ENCODE measurements at places on chromosomes 1 and 21.

GRCh38 chr1:183885142-183885735 lies 80.3 kb downstream of the RGL1 start:
- DNase-seq, result no peak

GRCh38 chr1:230648114-230648513 lies 5.8 kb downstream of the COG2 start:
- no peak for DNase-seq

- no peak for DNase-seq
These were observed 39.7 kb upstream of the SLC2A1 start for GRCh38 chr1:42998386-42998785.

GRCh38 chr1:160868141-160868540 lies 5.5 kb upstream of the CD244 start:
- DNase-seq, result no peak

GRCh38 chr1:64019818-64020217 lies 183.6 kb upstream of the UBE2U start:
- DNase-seq, result no peak

GRCh38 chr1:100775483-100775882 lies 55.9 kb downstream of the VCAM1 start:
- no peak for DNase-seq

- DNase-seq, result no peak
These were observed 49.6 kb upstream of the KDM4A start for GRCh38 chr1:43600033-43601020.

DNA sequence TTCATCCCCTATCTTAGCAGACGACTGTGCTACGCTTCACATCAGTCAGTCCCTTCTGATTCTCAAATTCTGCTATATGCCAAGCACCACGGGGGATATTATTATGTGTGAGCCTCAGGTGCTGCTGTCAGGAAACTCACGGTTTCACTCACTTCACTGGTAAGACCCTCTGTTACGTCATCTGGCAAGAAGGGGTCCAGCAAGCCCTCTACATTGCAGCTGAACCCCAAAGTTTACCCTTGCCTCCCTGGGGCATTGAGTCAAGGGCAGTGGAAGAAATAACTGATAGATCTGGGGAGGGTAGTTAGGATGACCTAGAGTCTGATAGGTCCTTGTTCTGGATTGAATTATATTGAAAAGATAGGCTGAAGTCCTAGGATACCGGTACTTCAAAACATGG lies 237.4 kb downstream of the RRAGC start:
- DNase-seq, result no peak

DNA sequence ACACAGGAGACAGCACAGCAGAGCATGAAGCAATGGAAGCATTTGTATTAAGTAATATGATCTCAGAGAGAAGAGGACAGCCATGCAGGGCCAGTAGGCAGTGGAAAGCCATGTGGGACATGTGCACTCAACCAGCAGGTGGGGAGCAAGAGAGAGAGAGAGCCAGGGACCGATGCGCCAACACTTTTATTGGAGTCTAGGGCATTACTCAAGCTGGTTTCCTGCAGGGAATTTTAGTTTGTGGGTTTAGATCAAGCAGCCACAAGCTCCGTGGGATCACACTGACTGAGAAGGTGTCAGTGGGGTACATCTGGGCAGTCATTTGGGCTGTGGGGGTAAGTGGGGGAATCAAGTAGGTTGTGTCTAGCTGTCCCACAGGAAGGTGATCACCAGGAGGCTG lies 137.1 kb downstream of the PCBP3 start:
- no peak for DNase-seq

DNA sequence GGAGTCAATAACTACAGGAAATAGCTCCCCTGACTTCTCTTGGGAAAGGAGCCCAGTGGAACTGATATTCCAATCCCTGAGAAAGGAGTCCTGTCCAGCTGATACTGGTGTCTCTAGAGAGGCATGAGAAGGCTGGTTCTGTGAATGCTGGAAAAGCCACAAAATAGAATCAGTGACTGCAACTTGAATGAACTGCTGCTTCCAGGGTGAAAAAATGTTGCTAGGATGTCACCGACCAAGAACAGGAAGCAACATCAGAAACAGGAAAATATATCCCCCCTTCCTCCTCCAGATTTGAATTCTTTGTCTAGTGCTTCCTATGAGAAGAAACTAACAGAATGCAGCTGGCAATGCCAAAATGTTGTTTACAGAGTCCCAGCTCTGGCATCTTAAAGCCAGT lies 269.3 kb upstream of the LYPLAL1 start:
- DNase-seq, result no peak

GRCh38 chr1:169113613-169114119 lies 7.2 kb downstream of the ATP1B1 start:
- DNase-seq, result no peak

GRCh38 chr1:87956750-87957149 lies 628.1 kb downstream of the LMO4 start:
- no peak for DNase-seq

DNA sequence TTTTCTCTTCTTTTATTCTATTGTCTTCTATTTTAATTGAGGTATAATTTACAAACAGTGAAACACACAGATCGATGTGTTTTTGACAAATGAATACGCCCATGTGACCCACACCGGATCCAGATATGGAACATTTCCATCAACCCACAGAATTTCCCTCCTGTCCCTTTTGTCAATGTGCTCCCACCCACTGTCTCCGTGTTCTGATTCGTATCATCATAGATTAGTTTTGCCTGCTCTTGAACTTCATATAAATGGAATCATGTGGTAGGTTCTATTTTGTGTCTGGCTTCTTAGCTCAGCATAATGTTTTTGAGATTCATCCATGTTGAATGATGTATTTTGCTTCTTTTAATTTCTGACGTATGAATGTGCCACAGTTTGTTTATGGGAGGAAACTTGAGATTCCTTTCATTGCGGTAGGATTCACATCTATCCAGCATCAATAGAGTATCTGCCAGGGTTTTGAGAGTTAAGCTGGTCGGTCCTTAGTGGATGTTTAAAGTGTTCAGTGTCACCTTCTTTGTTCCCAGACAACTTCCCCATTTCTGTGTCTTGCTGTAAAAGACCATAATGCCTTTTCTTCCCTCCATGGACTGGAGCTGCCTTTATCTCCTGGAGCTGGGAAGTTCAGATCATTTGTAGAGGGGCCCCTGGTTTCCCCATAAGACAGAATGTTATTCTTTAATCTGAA lies 14.7 kb downstream of the NAV1 start:
- DNase-seq, result no peak

GRCh38 chr1:39922251-39922688 lies 20.6 kb upstream of the MYCL start:
- DNase-seq, result peak; percentile 10

DNA sequence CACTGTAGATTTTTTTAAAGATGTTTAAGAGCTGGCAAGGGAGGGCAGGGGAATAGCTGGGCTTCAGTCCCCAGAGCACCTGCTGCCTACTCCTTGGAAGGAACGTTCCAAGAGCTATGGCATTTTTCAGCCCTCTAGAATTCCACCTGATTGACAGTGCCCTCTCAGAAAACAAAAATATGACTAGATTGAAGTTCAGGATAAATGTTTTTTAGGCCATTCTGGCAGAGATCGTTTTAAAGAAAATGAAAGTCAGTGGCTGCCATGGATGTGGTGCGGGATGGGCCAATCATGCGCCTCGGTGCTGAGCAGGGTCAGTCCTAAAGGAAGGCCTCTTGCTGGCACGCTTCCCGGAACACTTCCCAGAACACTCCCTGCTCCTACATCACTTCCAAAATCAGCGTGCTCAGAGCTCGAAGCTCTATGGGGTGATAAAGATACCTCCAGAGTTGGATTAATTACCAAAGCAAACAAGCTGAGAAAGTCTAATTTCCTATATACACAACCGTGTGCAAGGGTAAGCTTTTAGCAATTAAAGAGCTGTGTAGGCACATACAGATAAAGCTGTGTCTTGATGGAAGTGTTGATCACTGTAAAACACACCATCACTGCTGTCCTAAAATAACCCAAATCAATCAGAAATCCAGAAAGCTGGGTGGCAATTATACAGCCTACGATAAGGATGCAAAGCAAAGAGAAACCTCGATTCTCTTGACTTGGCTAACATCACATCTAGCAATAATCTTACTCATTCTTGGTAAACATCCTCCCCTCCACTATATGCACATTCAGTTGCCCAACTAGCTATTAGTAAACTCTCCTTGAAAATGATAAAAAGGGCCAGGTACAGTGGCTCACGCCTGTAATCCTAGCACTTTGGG lies 34.6 kb downstream of the TGFBR3 start:
- DNase-seq, result no peak

GRCh38 chr1:205595861-205596260 lies 36.0 kb downstream of the ELK4 start:
- no peak for DNase-seq

- no peak for DNase-seq
These were observed 6.0 kb downstream of the IFFO2 start for GRCh38 chr1:18950401-18951026.

- no peak for DNase-seq
These were observed 25.6 kb downstream of the SLC26A9 start for GRCh38 chr1:205917466-205918238.

DNA sequence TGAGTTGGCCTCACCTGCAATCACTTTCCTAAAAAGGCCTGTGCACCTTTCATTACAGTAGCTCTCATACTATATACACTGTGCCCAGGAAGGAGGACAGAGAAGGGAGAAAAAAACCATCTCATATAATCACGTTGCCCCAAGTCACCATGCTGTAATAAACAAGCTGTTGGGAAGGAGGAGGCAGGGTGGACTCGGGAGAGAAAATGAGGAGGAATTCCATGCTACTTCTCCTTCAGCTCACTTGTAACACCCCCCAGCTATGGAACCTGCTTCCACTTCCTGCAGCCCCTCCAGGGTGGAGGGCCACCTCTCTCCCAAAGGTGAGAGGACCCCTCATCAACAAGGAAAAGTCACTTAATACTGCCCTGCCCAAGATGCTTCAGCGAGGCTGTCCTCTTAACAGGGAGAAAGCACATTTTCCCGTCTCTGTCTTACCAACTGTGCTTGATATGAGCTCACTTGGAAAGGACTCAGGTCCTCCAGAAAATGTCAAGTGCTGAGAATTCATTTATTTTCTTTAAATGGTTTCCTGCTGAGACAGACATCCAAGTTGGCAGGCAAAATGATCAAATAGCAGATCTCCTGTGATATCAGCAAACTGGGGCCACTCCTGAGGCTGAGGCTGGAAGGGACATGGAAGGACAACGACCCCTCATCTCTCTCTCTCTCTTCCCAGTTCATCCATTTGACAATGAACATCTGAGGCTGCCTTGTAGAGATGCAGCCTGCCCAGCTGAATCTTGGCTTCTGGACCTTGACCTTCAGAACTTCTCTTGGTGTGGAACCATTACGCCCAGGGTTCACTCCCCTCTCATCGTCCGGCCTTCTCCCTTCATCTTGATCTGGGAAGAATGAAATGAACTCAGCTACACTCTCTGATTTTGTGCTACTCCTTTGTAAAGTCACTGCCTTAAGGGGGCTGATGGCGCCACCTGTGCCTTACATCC lies 54.0 kb downstream of the CAPN9 start:
- no peak for DNase-seq

DNA sequence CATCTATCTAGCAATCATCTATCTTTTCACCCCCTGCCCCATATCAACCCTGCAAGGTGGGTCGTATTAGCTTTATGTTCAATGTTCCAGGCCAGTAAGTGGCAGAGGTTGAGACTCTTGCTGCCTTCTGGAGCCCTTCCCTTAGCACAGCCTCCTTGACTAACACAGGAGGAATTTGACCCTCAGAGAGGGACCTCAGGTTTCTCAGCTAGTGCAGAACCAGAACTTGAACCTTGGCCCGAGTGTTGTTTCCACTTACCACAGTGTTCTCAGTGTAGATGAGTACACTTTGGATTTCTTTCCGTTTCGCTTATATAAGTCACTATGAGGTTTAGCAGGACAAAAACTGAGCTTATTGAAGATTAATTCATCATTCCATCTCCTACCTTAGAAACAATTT lies 11.1 kb upstream of the ATF3 start:
- DNase-seq, result no peak

DNA sequence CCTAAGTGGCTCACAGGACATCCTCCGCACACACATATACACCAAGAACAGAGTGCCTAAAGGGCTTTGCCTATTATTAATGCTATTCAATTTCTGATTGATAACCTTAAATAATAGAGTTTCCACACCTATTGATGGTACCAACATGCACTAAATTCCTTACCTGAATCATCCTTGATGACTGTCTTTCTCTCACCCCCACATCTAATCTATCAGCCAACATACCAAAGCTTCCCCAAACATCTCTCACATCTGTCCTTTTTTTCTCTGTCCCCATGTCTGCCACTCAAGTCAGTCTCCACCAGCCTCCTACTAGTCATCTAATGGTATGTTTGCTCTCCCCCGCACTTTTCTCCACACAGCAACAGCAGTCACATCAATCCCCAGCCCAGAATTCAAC lies 174.4 kb downstream of the DSCAM start:
- no peak for DNase-seq

DNA sequence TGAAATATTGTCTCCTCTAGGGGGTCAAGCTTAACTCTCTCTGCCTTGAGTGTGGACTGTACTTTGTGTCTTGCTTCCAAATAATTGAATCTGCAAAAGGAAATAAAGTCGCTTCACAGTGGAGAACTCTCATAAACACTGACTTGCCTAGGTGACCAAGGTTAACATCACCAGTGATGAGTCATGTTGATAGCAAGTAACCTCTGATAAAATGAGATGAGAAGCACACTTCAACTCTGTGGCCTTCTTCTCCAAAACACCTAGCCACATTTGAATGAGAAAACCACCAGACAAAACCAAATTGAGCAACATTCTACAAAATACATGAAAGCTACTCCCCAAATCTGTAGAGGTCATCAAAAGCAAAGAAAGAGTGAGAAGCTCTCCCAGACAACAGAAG lies 37.6 kb downstream of the PDE4B start:
- no peak for DNase-seq

DNA sequence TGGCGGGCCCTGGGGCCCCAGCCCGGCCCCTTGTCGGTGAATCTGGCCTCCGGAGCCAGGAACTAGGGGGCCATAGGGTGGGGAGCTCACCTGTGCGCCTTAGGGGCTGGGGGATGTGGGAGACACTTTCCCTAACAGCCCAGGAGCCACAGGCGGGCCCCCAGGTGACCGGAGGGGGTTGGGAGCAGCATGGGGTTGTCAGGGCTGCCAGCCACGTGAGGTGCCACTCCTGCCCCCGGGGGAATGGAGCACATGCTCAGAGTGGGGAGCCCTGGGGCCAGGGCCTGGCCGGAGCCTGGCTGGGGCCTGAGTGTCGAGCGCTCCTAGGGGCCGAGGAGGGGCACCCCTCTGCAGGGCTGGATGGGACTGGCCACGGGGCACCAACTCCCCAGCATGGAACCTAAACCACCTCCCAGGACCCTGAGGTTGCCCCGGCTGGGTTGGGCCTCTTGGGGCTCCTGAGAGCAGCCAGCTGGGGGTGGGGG lies 19.9 kb downstream of the PRXL2B start:
- no peak for DNase-seq

GRCh38 chr1:23930861-23931490 lies 17.8 kb upstream of the CNR2 start:
- DNase-seq, result no peak

- DNase-seq, result no peak
These were observed 3.3 kb downstream of the GPR153 start for GRCh38 chr1:6257541-6258069.

DNA sequence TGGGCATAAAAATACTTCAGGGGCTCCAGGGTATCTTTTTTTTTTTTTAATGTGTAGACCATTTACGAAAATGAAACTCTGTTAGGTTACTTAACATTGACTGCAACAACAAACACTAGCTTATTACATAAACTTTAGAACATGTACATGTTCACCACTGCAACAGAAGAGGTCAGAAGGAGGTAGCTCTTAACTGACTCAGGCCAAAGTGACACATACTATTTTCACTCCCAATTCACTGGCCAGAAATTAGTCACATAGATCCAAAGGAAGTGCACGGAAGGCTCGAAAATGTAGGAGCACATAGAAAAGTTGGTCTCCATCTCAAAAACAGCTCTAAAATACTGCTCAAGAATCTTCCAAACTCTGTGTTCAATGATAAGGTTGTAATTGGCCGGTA lies 107.2 kb downstream of the AKT3 start:
- DNase-seq, result no peak

Measured in neural crest cell (in vitro differentiated cells).